ENCODE measurements at places on chromosomes 5 and 9.

DNA sequence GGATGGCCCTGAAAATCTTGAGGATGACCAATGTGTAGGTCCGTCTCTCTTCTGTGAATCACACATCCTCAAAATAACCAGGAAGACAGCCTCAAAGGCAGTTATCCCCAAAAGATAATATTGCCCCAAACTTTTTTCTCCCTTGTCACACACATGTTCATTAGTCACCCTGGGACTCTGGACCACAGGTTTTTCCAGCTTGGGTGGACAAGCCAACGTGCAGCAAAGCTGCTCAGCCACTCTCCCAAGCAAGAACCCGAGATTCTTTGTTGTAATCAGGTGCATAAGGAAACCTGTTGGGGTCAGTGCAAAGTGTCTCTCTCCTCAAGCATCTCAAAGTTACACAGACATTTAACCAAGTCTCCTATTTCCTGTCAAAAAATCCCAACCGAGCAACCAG lies 196.6 kb downstream of the GNA14 start:
- DNase-seq = no peak

- no peak for DNase-seq
These were observed 51.2 kb downstream of the DIAPH1 start for GRCh38 chr5:141567513-141568117.

DNA sequence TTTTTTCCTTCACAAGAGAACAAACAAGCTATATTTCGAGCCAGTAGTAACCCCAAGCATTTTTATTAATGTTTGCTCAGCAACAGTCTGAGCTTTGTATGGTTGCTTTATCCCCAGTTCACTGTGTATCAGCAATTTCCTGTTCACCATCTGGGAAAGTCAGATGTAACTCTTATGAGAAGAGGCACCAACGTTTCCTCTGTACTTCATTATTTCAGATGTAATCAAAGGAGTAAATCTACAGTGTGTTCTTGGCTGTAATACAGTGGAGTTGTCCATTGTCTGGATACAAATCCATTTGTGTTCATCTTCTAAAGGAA lies 340.2 kb downstream of the ARRDC3 start:
- DNase-seq = no peak

GRCh38 chr9:113609562-113610318 lies 146.2 kb downstream of the RGS3 start:
- no peak for DNase-seq

Measured in activated naive CD4-positive, alpha-beta T cell treated with anti-CD3 and anti-CD28 coated beads, Interleukin-2, amount 50 U/mL, for 72 hours (primary cell).